COR-L47 (cell line): ENCODE measurements at places on chromosomes 2 and 18.

DNA sequence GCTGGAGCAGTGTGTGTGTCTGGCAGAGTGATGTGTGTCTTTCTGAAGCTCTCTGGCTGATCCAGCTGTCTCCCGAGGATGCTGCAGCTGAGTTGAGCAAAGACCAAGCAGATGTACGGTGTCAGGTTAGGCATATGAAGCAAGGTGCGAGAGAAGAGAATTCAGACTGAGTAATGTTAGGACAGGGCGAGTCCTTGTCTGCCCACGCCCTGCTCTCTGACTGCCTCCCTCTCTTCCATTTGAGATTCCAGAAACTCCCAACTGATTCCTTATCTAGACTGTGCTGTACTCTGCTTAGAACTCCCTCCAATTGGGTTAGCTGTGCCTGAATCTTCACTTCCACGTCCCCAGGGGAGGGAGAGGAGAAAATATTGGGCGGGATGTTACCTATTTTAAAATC is 25.7 kb upstream of the LPIN1 start:
- DNase-seq, result no peak

DNA sequence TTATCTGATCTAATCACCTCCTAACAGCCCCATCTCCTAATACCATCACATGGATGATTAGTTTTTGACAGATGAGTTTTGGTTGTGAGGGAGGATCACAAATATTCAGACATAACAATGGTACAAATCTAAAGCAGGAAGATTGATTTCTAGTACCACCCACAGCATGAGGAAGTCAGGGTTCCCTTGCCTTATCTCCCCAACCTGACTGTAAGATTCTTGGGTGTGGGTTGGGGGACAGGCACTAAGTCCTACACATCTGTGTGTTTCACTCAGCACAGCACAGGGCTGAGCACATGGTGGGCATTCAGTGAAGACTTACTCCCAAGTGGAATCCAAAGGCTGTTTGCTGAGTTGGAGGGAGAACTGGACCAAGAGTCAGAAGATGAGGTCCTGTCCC is 93.8 kb upstream of the CXCR4 start:
- DNase-seq, result no peak

- no peak for DNase-seq
Measured at GRCh38 chr18:27652480-27653121, 467.5 kb upstream of the CHST9 start.

- DNase-seq, result no peak
Measured at GRCh38 chr2:115635430-115635829, 1193.0 kb downstream of the DPP10 start.

DNA sequence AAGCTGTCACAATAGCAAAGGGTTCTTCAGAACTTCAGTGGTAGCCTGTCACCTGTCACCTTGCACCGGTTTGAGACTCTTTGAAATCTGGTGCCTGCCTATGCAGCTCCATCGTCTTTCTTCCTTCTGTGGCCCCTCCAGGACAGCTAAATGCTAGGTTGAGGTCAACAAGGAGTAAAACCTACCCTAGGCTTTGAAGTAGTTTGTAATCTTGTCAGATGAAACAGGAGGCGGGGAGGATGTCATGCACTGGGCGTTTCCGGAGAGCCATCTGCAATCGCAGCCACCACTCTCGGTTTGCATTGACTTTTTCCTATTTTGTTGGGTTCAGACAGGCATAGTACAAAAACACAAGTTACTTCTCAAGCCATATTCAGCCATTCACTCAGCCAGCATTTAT is 116.7 kb downstream of the LPIN1 start:
- no peak for DNase-seq

- no peak for DNase-seq
Measured at GRCh38 chr2:28949617-28950305, 31.3 kb upstream of the TOGARAM2 start.

GRCh38 chr2:116142644-116143227 is 1671.8 kb upstream of the DDX18 start:
- DNase-seq, result no peak

- DNase-seq, result no peak
Measured at GRCh38 chr2:126322342-126322741, 333.6 kb upstream of the GYPC start.

- DNase-seq, result no peak
Measured at GRCh38 chr2:109378682-109379081, 235.1 kb downstream of the SEPTIN10 start.

GRCh38 chr2:117691595-117691994 is 122.9 kb upstream of the DDX18 start:
- DNase-seq, result no peak

- no peak for DNase-seq
Measured at GRCh38 chr2:240441326-240441992, 6.0 kb downstream of the GPC1 start.

DNA sequence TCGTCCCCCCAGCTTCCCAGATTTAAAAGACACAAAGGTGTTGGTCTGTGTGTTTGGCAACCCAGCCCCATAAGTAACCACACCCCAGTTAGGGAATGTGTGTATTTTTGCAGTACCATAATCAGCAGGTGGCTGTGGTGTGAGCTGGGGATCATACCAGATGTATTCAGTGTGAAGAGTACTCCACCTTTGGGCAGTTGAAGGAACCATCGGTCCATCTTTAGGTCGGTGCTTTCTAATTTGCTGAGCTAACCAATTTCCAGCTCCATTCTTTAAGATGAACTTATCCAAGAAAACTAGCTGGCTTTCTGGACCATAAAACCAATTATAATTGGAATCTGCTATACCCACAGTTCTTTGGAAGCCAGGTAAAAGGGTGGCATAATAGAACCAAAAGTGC is 3.2 kb downstream of the DSEL start:
- DNase-seq, result peak; percentile 57

DNA sequence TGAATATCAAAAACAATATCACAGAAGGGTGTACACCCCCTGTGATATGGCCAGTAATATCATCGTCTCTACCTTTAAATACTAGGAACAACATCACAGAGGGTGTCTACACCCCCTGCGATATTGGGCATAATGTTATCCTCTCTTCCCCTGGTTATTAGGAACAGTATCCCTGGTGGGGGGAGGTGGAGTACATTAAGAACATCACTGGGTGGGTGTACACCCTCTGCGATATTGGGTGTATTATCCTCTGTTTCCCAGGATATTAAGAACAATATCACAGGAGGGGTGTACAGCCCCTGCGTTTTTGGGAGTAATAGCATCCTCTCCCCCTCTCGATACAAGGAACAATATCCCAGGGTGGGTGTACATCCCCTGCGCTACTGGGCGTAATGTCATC is 1932.8 kb downstream of the SUCLG1 start:
- DNase-seq, result no peak

DNA sequence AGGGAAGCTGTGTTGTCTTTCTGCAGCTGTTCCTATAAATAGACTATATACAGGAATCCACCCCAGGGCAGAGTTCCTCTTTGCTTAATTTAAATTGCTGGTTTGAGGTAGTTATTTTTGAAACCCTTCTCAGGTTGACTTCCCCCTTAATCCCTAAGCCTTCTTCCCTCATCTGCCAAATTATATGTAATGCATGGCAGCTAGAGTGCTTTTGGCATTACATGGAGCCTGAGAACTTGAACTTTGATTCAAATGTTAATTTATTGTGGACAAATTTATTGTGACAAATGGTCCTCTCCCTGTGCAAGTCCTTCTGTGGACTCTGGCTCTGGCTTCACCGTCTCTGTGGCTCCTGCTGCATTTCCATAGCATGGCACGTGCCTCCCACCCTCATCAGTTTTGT is 29.2 kb downstream of the MYO1B start:
- peak; percentile 44 for DNase-seq

DNA sequence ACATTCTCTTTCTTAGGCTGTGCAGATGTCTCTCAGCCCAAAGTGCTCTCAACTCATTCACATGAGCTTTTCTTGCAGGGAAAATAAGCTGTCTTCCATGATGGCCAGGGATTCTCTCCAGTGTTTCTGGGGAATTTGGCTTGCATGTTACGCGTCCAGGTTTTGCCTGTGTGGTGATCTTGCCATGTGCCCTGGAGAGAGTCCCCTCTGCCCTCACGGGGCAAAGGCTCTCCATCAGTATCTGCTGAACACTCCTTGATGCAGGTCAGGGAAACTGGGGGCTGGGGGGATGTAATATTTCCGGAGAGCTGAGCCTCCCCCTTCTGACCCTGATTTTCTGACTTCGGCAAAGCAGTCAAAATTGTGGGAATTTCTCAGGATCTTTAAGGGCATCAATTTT is 87.6 kb downstream of the ACKR3 start:
- DNase-seq, result no peak

- no peak for DNase-seq
Measured at GRCh38 chr18:12883372-12883683, 709 bp downstream of the PTPN2 start.

GRCh38 chr2:97706112-97706511 is 7.3 kb upstream of the ZAP70 start:
- DNase-seq, result no peak

DNA sequence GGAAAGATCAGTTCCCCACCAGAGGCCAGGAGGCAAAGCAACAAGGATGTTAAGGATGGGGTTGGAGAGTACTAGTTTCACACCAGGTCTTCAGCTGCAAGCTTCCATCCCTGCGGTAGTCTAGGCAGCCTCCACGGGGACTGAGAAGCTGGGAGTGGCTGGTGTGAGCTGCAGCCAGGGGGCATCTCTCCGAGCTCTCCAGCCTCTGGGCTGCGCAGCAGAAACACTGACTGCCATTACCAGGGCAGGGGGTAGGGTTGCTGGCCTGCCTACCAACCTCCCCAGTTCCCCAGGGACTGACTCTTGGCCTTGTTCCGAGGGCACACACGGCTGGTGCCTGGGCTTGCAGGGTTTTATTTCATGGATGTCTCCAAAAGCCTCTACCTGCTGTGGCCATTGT is 15.9 kb downstream of the GATA6 start:
- no peak for DNase-seq

- DNase-seq, result no peak
Measured at GRCh38 chr2:85355073-85355410, 473 bp downstream of the ELMOD3 start.

DNA sequence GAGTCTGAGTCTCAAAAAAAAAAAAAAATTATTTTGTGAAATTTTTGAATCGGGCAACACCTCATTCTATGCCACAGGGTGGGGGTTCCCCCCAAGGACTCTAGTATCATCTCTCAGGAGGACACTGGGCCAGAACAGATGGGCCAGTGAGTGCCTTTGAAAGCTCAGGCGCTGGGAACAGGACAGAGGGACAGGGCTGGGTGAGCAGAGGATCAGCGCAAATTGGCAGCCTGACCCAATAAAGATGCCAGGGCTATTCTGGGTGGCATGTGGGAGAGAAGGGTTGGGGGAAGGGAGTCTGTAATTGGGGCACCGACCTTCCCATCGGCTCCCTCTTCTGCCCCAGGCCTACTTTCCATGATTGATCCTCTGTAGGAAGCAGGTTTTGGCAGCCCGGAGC is 44.0 kb downstream of the KIF3C start:
- DNase-seq, result no peak

DNA sequence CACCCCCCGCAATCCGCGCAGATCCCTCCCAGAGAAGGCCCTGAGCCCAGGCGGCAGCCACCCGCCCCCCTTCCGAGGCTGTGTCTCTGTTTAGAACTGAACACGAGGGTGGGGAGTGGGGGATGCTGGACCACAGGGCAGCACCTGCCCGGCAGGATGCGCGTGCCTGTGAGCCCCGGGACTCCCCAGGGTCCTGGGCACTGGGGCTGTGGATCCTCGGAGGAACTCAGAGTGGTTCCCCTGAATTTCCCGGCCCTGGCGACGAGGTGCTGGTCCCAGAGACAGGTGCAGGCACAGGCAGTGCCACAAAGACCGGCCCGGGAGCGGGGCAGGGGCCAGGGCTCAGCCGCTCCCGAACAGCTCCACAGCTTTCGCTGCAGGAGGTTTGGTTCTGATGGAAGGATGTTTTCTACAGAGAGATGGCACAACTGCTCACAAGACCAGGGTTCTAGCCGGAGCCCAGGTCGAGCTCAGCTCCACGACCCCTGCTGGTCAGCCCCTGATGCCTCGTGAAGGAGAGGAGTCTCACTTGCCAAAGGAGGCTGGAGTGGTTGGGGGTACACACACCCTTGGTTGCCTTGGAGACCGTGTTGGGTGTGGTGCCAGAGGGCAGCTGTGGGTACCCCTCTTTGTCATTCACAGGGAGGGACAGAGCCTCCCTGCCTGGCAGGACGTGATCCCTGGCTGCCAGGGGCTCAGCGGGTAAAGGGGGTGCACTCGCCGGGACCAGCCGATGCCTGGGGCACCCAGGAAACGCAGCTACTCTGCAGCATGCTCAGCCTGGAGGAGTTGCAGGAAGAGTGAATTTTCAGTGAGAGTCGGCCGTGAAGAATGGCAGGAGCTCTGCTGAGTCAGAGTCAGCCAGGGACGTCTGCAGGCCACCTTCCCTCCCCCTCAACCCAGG is 4.4 kb upstream of the NEU4 start:
- DNase-seq, result no peak

DNA sequence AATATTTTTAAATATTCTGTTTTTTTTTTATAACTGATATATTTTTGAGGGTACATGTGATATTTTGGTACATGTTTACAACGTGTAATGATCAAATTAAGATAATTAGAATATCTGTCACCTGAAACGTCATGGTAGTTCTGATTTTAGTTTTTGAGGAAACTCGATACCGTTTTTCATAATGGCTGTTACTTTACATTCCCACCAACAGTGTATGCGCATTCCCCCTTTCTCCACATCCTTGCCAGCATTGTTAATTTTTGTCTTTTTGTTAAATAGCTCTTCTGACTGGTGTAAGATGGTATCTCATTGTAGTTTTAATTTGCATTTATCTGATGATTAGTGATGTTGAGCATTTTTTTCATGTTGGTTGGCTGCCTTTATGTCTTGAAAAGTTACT is 206.8 kb upstream of the STON1 start:
- no peak for DNase-seq

GRCh38 chr18:57581301-57581934 is 5.1 kb downstream of the FECH start:
- DNase-seq, result no peak

DNA sequence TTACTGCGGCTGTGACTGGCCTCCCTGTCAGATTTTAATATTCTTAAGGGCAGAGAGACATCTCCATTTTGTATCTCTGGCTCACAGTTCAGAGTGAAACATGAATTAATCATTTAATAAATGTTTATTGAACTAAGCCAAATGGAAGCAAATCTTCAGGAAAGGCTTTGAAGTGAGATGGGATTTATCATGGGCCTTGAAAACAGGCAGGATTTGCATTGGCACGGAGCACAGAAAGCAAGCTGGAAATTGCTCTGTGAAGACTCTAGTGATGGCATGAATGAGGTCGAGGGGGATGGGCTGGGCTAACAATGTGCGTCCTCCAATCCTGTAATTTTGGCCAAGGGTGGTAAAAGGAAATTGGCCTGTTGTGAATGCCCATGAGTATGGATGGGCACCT is 369.8 kb upstream of the SOX11 start:
- no peak for DNase-seq

DNA sequence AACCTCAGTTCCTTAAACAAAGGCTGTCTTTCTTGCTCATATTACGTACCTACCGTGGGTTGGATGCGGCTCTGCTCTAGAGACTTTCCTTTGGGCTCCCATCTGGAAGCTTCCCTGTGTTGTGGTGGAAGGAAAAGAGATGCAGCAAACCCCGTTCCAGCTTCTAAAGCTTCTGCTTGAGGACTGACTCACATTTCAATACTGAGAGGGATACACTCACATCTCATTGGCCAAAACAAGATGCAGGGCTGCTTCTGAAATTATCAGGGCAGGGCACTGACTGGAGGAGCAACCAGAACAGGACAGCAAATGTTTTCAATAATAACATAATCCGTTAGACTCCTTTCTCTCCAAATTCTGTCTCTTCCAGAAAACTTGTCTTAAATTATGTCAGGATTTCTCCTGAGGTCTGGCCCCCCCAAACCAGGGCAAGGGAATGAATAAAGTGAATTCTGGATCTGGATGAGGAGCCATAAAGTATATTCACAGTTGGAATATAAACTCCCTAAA is 4.5 kb upstream of the MYO5B start:
- no peak for DNase-seq
